Heart right ventricle (tissue), 16 donors: ENCODE measurements at places on chromosomes 4 and X. TPM values are rescaled to one million over a fixed set of nuclear protein-coding genes. Genes with fewer than 3 reads are reported as not detected.

SCML2 gene
- 0.89 TPM for total RNA-seq

PAGE4 gene
- not detected for total RNA-seq

- no peak overlapping the region for H3K4me3 ChIP-seq
- no peak overlapping the region for H3K27ac ChIP-seq
- H3K27me3 ChIP-seq, result no peaks in the 10 kb centered on the region
- H3K4me1 ChIP-seq, result peaks cover 6% of the 10 kb centered on the region
These were observed 63.8 kb downstream of the PRDM5 start for GRCh38 chr4:120858776-120859175.

UGT8 gene
- total RNA-seq, result not detected

SHROOM3 gene
- total RNA-seq, result 30.9 TPM

DNA sequence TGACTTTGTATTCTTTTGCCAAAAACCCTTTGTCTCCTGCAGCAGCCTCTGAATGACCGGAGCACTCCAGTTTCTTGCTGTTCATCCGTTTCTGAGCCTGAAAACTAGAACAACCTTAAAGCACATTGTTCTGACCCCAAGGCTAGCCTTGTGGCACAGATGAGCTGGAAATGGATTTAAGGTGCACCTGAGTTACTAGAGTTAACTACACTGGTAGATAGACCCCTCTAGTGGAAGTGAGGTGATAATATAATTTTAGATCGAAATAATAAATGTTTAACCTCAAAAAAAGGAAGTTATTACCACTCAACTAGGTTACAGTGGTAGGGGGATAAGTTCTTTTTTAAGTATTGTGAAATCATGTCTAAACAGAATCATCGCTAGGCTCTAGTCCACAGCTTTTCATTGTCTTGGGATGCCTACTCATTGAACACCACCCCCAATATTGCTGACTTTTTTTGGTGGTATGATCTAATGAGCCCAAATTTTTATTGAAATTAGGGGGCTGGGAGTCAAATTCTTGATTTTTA is 2.7 kb downstream of the PLS3 start:
- H3K27me3 ChIP-seq, result no peaks in the 10 kb centered on the region
- peak overlapping the region; percentile 65 for H3K4me3 ChIP-seq
- peaks cover 9% of the 10 kb centered on the region for H3K4me1 ChIP-seq
- H3K36me3 ChIP-seq, result no peaks in the 10 kb centered on the region
- peak overlapping the region; percentile 91 for H3K27ac ChIP-seq

GRCh38 chr4:22678940-22679854 is 13.5 kb upstream of the GBA3 start:
- H3K4me1 ChIP-seq, result no peaks in the 10 kb centered on the region
- peaks cover 3% of the 10 kb centered on the region for H3K27me3 ChIP-seq
- no peaks in the 10 kb centered on the region for H3K36me3 ChIP-seq

- no peaks in the 10 kb centered on the region for H3K4me1 ChIP-seq
- DNase-seq, result no peak
- no peaks in the 10 kb centered on the region for H3K27me3 ChIP-seq
- no peak overlapping the region for H3K27ac ChIP-seq
These were observed 200.6 kb downstream of the APBB2 start for GRCh38 chr4:41013746-41014145.

DNA sequence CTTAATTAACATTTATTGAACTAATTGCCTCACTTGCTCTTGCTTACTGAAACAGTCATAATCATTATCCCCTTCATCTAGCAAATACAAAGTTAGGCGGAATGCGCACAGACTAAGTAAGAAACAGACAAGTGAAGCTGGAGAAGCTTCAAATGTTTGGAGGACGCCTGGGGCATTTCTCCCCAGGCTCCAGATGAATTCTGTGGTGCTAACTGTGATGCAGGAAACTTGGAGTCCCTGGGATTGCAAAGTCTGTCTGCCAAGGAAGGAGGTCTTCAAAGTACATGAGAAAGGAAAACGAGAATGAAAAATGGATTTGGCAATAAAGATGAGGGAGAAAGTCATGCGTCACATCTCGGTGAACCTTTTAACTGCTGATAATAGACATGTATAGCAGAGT is 23.6 kb upstream of the MFAP3L start:
- no peak for DNase-seq
- H3K27me3 ChIP-seq, result no peaks in the 10 kb centered on the region
- no peaks in the 10 kb centered on the region for H3K4me1 ChIP-seq
- H3K36me3 ChIP-seq, result no peaks in the 10 kb centered on the region
- H3K4me3 ChIP-seq, result no peak overlapping the region
- H3K27ac ChIP-seq, result no peak overlapping the region

CNKSR2 gene
- 0.37 TPM for total RNA-seq

DNA sequence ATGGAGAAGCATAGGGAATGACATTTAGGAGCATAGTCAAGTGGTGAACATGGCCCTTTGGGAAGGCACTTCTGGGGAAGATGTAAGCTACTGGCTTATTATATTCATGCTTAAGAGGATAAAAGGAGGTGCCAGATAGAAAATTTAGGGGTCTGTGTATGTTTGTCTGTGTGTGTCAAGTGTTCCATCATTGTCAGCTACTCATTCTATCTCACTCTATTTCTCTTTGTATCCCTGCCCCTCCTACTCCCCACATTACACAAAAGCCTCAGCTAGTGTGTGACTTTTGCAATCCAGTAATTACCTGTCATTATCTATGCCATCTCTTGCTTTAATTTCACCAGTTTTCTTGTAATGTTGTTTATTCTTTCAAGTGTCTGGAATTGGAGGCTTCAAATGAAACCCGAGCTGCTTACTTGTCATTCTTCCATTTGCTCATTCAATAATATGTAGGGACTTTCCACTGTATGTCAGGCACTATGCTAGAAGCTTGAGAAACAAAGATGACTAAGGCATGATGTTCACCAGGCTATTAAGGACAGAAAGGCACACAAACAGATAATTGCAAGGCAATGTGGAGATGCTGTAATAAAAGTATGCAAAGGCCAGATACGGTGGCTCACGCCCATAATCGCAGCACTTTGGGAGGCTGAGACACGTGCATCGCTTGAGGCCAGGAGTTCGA is 229.8 kb upstream of the TEX13C start:
- no peak overlapping the region for H3K27ac ChIP-seq
- H3K4me3 ChIP-seq, result no peak overlapping the region
- DNase-seq, result no peak
- no peaks in the 10 kb centered on the region for H3K36me3 ChIP-seq
- no peaks in the 10 kb centered on the region for H3K27me3 ChIP-seq
- H3K4me1 ChIP-seq, result no peaks in the 10 kb centered on the region

DNA sequence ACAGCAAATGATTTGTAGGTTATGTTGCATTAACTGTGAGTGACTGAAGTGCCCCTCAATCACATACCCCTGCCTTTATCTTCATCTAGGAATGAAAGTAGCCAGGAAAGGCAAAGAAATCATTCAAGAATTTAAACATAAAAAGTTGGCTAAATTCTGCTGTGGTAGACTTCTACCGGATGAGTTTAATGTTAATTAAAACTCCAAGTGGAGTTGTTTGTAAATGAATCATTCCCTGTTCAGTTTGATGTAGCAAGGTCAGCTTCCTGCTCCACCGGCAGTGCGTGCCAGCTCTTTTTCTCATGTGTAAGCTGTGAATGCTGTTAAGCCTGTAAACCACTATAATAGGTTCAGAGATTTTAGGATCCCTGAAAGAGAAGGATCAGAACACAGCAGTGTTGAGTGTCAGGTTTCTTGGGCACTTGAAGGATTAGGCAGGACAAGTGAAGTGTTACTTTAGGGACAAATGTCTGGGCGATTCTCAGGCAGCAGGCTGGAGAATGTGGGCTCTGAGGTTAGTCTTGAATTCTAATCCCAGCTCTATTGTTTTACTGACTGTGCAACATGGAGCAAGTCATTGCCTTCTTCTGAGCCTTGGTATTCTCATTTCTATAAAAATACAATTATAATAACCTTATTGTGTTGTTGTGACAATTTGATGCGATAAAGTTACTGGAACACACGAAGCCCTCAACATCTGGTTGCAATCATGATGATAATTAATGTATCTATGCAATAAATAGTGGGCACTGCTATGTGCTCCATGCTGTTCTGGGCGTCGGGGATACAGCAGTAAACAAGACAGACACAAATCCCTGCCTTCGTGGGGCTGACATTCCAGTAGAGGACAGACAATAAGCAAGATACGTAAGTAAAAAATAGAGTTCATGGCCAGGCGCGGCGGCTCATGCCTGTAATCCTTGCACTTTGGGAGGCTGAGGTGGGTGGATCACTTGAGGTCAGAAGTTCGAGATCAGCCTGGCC is 112.0 kb downstream of the SHROOM3 start:
- peaks cover 9% of the 10 kb centered on the region for H3K4me1 ChIP-seq
- H3K27me3 ChIP-seq, result no peaks in the 10 kb centered on the region
- H3K4me3 ChIP-seq, result no peak overlapping the region
- H3K27ac ChIP-seq, result no peak overlapping the region
- no peaks in the 10 kb centered on the region for H3K36me3 ChIP-seq

GRCh38 chr4:15847746-15848145 is 69.6 kb downstream of the CD38 start:
- H3K27me3 ChIP-seq, result no peaks in the 10 kb centered on the region
- no peak for DNase-seq
- peaks cover 16% of the 10 kb centered on the region for H3K36me3 ChIP-seq
- H3K27ac ChIP-seq, result no peak overlapping the region

- no peaks in the 10 kb centered on the region for H3K36me3 ChIP-seq
- no peak for DNase-seq
- no peak overlapping the region for H3K4me3 ChIP-seq
- H3K27me3 ChIP-seq, result no peaks in the 10 kb centered on the region
These were observed 93.7 kb downstream of the MXRA5 start for GRCh38 chrX:3252744-3253143.

- no peak for DNase-seq
- H3K4me3 ChIP-seq, result peak overlapping the region; percentile 70
- H3K27ac ChIP-seq, result peak overlapping the region; percentile 99
- peaks cover 14% of the 10 kb centered on the region for H3K4me1 ChIP-seq
- no peaks in the 10 kb centered on the region for H3K27me3 ChIP-seq
These were observed 944 bp downstream of the FUNDC2 start for GRCh38 chrX:155027509-155028066.

DNA sequence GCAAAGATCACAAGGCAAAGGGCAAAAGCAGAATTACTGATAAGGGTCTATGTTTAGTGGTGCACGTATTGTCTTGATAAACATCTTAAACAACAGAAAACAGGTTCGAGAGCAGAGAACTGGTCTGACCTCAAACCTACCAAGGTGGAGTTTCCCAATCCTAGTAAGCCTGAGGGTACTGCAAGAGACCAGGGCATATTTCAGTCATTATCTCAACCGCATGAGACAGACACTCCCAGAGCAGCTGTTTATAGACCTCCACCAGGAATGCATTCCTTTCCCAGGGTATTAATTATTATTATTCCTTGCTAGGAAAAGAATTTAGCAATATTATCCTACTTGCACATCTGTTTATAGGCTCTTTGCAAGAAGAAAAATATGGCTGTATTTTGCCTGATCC is 51.5 kb downstream of the NPNT start:
- no peaks in the 10 kb centered on the region for H3K27me3 ChIP-seq
- no peak overlapping the region for H3K27ac ChIP-seq
- no peaks in the 10 kb centered on the region for H3K36me3 ChIP-seq
- no peaks in the 10 kb centered on the region for H3K4me1 ChIP-seq
- DNase-seq, result no peak
- H3K4me3 ChIP-seq, result no peak overlapping the region
